Endodermal cell (in vitro differentiated cells): ENCODE measurements at places on chromosomes 6 and 20. TPM values are rescaled to one million over a fixed set of nuclear protein-coding genes. Genes with fewer than 3 reads are reported as not detected.

Gene CYP21A2
- 0.35 to 0.76 TPM (median 0.66 TPM) in 3 replicates for total RNA-seq

Gene TCF15
- 1.9 and 2.0 TPM in 2 replicates for total RNA-seq

Gene SLC52A3
- 3.7 to 6.1 TPM (median 5.7 TPM) in 3 replicates for total RNA-seq

Gene AHI1
- 21.1 and 24.9 TPM in 2 replicates for total RNA-seq

DNA sequence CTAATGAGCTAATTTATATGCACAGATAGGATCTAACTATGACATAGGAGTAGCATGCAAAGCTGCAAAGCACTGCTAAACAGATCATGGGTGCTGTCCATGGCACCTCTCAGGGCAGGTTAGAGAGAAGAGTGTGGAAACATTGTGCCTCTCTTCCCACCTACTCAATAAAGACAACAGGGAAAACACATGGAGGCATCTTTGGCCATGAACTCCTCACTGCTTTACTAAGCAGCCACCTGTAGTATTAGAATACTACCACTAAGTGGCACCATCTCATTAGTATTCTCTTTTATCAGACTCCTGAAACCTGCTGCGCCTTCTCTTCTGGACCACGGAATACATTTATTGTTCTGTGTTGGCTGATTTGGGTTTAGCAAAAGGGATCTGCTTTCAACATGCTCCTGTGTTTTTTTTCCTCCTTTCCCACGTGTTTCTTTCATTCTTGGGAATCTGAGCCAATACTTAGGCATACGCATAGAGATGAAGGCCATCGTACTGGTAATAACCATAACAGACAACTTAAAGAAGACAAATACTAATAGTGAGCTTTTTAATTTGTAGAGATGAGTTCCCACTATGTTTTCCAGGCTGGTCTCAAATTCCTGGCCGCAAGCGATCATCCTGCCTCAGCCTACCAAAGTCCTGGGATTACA, 9.4 kb upstream of the HDDC2 start:
- peak; percentile 57 for DNase-seq

- DNase-seq: no peak
Measured at GRCh38 chr6:110776413-110776812, 38.9 kb downstream of the CDK19 start.

- no peak for DNase-seq
Measured at GRCh38 chr6:157427969-157428368, 47.0 kb downstream of the ZDHHC14 start.

GRCh38 chr6:107517274-107517673, 27.4 kb downstream of the SOBP start:
- no peak for DNase-seq
